Stimulated activated CD4-positive, alpha-beta T cell treated with anti-CD3 and anti-CD28 coated beads, TNF-alpha, amount 100 ng/mL, for 48 hours (primary cell): ENCODE measurements at places on chromosomes 16 and 17.

- DNase-seq = no peak
These were observed at the start of gene SCIMP for GRCh38 chr17:5234645-5235576. SCIMP (minus strand) TSS chr17:5234860; CDS start chr17:5234755, 105 bp downstream.

GRCh38 chr17:77382966-77383612 lies 242.3 kb downstream of the SEC14L1 start:
- DNase-seq = no peak

- no peak for DNase-seq
These were observed 3.6 kb upstream of the LHX1 start for GRCh38 chr17:36933512-36934143.

GRCh38 chr16:88390735-88391134 lies 8.0 kb downstream of the ZNF469 start:
- no peak for DNase-seq

- DNase-seq = no peak
These were observed 255.6 kb upstream of the HSBP1 start for GRCh38 chr16:83552228-83552627.

- DNase-seq = no peak
These were observed 16.1 kb upstream of the CRHR1 start for GRCh38 chr17:45768000-45768399.

- no peak for DNase-seq
These were observed 69.3 kb upstream of the MED13 start for GRCh38 chr17:62134397-62134796.

- DNase-seq = no peak
These were observed 211.5 kb downstream of the CDH11 start for GRCh38 chr16:64910356-64910755.

GRCh38 chr16:30761427-30761927 lies 385 bp downstream of the CFAP119 start:
- no peak for DNase-seq

GRCh38 chr17:17042851-17043460 lies 699 bp downstream of the MPRIP start:
- DNase-seq = no peak

DNA sequence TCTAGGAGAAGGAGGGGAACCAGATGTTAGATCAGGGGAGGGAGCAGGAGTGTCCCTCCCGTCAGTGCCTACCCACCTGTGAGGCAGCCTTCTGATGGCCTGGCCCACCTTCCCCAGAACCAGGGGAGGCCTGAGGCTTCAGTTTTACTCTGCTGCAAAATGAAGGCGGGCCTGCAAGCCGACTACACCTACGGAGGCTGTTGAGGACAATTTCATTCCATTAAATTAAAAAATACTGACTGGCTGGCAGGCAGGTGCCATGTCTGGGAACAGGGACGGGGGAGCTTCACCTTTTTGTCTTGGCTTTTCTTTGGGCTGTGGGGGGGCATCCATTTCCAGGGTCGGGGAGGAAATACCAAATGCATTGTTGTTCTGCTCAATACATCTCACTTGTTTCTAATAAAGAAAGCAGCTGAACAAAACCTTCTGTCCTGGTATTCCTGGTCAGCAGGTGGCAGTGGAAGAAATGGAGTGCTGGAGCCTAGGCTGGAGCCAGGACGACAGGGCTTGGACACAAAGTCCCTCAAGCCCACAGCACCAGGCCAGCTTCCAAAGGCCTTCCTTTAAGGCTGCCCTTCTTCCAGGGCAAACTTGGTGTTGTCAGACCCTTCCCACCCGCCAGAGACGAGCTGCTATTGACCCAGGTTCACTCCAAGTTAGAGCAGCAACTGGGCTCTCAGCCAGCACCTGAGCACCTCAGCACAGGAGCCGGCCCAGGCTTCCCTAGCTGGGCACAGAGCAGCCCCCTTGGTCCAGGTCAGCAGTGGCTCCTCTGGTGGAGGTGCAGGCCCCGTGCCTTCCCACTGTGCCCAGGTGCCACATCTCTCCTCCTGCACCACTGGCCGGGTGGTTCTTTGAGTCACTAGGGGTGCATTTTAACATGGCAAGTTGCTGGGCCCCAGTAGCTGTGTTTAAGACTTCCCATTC lies 23.5 kb downstream of the PLCD3 start:
- no peak for DNase-seq

DNA sequence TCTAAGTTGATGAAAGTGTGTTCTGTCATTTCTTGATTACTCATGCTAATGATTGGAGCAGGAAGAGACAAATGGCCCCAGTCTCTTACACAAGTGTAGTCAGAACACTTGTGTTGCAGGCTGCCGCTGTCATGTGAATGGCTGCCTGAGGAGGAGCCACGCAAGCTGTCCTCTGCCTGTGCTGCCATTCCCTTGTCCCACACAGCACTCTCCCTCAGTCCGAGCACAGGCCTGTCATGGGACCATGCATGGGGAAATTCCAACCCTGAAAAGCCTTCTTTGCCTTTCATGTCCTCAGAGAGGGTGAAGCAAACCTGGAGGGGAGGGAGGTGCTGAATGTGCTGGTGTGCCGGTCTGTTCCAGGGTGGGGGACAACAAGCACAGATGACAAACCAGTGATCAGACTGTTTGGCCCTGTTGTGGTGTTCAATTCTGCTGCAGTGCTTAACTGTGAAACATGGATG lies 109.4 kb downstream of the MRTFB start:
- no peak for DNase-seq

- no peak for DNase-seq
These were observed 6.9 kb downstream of the METRNL start for GRCh38 chr17:83086199-83086880.
